Activated CD8-positive, alpha-beta T cell treated with anti-CD3 and anti-CD28 coated beads, Interleukin-2, amount 10 ng/mL, durations not matched to agents 7 days and 5 days (primary cell): ENCODE measurements at places on chromosomes 3 and 15. TPM values are rescaled to one million over a fixed set of nuclear protein-coding genes. Genes with fewer than 3 reads are reported as not detected.

Gene MCF2L2
- 7.5 TPM for total RNA-seq

Gene PRICKLE2
- not detected for total RNA-seq

Gene INSYN1
- total RNA-seq = not detected

Gene CORO2B
- total RNA-seq = not detected

GRCh38 chr3:59641169-59641899, 591.5 kb upstream of the CFAP20DC start:
- DNase-seq = no peak

- no peak for DNase-seq
Observed at GRCh38 chr3:21185816-21186314, 565.1 kb downstream of the ZNF385D start.

GRCh38 chr3:5115506-5116162, 6.5 kb upstream of the ARL8B start:
- DNase-seq = no peak

- no peak for DNase-seq
Observed at GRCh38 chr3:101964861-101965260, 115.5 kb downstream of the NFKBIZ start.

DNA sequence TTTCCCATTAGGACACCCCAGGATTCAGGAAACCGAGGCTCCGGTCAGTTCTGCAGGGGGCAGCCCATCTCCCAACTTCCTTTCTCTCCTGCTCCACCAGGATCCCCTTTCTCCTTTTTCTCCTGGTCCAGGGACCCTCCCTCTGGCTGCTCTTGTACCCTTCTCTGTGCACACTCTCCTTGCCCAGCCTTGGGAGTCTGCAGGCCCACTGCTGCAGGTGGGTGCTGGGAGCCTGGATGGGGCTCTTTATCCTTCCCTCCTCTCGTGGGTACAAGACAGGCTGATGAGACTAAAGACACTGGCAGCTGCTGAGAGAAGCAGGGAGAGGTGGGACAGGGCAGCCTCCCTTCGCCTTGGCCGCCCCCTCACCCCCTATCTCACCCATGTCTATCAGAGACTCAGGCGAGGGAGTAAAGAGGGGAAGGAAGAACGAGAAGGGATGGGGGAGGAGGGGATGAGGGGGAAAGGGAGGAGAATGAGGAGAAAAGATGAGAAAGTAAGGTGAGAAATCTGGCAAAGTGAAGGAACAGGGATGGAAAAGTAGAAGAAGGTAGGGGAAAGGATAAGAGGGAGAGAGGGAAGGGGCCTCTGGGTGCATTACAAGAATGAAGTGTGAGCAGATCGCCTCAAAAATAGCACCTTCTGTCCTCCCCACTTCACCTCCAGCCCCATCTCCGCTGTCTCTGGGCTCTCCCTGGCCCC, 45.2 kb downstream of the ITGA11 start:
- DNase-seq = peak; percentile 3

GRCh38 chr15:69853544-69853951, 244.2 kb downstream of the TLE3 start:
- DNase-seq = no peak

- DNase-seq = no peak
Observed at GRCh38 chr3:111336511-111336910, 205.5 kb upstream of the CD96 start.

GRCh38 chr3:132550579-132551305, 46.3 kb upstream of the ACKR4 start:
- no peak for DNase-seq

- no peak for DNase-seq
Observed at GRCh38 chr3:1292571-1293071, 199.8 kb downstream of the CNTN6 start.

GRCh38 chr3:56796202-56796601, 5.5 kb downstream of the ARHGEF3 start:
- no peak for DNase-seq

DNA sequence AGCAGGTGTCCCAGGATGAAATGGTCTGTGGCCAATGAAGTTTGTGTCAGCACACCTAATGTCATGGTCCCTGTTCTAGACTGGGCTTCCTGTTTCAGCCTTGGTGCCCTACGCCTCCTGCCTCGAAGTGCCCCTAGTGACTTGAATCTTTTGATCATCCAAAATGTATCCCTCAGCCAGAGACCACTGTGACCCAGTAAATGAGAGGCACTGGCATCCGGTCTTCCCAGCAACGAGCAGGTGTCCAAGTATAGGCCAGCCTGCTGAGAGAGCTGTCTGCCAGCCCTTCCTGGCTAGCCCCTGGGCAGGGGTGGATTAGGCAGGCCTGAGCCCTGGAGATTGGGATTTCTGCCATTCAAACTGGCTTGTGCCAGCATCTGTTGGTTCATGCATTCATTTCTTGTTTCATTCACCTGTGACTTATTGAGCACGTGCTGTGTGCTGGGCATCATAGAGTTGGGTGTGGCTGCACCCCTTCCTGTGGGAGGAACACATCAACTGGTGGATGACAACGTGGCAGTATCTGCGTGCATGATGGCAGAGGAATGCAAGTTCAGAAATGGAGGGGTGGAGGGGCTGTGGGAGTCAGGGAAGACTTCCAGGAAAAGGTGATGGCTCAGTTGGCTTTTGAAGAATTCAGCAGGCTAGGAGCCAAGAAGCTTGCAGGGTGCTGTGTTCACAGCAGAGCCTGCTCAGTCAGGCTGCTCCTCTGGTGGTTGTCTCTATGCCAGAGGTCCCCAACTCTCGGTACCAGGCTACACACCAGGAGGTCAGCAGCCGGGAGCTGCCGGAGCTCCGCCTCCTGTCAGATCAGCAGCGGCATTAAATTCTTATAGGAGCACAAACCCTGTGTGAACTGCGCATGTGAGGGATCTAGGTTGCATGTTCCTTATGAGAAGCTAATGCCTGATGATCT, 21.6 kb downstream of the ESYT3 start:
- DNase-seq = no peak

DNA sequence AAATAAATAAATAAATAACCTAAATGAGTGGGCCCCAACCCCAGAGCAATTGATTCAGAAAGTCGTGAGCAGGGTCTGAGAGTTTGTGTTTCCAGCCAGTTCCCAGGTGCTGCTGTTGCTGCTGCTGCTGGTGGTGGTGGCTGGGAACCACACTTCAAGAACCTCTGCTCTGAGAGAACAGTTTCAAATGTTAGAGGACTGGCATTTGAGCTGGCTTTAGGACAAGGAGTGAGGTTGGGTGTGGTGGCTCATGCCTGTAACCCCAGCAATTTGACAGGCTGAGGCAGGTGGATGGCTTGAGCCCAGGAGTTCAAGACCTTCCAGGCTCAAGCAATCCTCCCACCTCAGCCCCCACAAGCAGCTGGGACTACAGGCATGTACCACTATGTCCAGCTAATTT, 123.1 kb upstream of the UBE2E1 start:
- no peak for DNase-seq

- DNase-seq = no peak
Observed at GRCh38 chr3:98826126-98826525, 63.0 kb downstream of the ST3GAL6 start.

GRCh38 chr3:160454995-160455394, 5.4 kb upstream of the TRIM59 start:
- no peak for DNase-seq

DNA sequence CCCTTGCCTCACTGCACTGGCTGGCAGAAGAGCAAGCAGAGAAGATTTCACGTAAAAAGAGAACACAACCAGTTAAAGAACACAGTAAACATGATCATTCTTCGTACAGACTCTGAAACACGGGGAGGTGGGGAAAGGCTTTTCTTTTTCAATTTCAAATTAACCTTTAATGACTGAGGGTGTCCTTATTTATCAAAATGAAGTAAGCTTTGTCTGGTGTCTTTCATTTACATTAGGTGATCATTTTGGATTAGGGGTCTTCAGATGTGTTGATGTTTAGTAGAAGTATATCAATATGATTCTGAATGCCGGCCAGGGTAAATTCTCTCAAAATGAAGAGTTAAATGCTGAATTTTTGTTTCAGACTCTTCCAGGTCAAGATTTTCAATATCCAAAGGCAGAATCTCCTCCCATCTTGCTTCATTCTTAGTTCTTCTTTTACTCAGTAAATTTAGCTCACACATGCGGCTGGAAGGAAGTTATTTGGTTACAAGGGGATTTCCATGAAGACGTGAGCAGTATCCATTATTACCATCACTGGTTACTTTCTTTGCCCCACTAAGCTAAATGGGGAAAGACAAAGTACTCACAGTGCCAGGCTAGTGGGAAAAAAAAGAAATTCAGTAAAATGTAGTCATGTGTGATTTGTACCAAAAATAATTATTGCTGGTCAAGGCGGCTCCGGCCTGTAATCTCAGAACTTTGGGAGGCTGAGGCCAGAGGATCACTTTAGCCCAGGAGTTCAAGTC, 272.2 kb upstream of the NR2F2 start:
- no peak for DNase-seq

DNA sequence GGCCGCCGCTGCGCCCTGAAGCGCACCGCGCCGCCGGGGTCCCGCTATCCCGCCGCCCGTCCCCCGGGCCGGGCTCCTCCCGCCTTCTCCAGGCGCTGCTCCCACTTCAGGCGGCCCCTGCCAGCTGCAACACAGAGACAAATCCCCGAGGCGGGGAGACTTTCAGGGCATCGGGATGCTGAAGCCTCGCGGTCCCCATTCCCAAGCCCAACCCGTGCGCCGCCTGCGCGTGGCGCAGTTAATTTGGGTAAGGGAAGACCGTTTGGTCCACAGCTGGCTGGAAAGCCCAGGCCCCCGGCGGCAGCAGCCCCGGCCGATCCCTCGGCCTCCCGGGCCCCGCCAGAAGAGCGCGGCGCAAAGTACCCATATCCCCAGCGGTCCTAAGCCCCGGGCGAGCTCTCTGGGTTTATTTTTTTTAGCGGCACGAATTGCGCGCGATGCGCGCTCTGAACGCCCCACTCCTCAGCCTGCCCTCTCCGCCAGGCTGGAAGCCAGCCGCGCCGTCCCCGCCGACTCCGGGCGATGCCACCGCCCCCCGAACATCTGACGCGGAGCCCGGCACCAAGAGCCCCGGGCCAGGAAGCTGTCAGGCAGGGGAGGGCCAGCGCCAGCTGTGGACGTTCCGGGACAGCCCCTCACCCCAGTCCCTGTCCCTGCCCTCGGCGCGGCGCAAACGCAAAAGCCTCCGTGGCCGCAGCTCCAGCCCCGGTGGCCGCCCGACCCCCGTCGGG, 517 bp downstream of the FBN1 start:
- peak; percentile 28 for DNase-seq

DNA sequence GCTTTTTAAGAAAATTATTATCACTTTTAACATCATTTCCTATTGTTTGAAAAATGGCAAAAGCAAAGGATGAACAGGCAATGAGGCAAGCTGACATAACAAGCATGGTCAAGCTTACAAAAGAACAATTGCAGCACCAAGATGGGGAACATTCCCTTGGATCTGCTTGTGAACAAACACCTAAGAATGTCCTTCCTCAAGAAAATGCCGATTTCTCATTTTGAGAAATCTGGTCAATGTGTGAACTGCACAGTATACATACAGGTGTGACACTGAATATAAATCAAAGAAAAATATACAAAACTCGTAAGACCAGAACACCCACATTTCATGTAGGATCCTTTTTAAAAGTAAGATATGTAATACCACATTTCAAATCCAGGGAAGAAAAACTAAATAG, 58.9 kb downstream of the LRRFIP2 start:
- DNase-seq = no peak

- DNase-seq = no peak
Observed at GRCh38 chr15:62957130-62957529, 85.4 kb upstream of the TPM1 start.

GRCh38 chr3:114093596-114093995, 37.1 kb downstream of the QTRT2 start:
- DNase-seq = no peak

DNA sequence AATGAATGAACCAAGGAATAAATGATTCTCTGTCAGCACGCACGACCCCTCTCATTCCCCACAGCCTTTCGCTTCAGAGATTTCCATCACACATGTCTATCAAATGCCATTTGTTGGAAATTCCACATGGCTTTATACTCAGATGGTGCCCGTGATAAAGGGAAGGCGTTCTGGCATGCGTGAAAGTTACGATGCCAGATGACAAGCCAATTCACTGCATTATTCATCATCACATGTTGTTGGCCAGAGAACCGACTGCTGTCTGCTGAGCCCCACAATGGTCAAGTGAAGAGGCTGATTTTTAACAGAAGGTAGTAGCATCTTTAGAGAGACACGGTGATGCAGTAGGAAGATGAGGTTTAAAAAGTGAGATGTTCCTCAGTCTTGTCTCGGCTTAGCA, 74.1 kb upstream of the FRMD4B start:
- DNase-seq = no peak

DNA sequence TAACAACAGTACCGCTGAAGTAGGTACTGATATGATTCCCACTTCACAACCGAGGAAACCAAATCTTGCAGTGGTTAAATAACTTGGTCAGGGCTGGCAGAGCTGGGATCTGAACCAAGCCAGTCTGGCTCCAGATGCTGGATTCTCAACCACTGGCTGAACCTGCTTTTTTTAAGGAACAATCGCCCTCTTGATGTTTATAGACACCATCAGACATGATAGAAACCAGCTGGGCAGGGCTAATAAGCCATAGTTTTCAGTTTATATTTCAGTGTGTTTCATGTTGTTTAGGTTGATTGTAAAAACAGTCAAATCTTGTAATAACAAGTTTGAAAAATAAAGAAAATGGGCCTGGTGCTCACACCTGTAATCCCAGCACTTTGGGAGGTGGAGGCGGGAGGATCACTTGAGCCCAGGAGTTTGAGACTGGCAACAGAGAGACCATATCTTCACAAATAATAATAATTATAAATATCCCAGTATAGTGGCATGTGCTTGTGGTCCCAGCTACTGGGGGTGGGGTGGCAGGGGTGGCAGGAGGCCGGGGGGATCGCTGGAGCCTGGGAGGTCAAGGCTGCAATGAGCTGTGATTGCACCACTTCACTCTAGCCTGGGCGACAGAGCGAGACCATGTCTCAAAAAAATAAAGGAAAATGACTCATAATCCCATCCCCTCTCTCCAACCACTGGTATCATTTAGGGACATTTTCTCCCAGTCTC, 36.7 kb downstream of the XYLB start:
- DNase-seq = no peak
